ENCODE measurements at places on chromosomes 5 and 9.

GRCh38 chr5:17813214-17813613 is 179.0 kb downstream of the TAF11L14 start:
- no peak for DNase-seq

GRCh38 chr5:139904566-139904815 is 108.9 kb downstream of the PSD2 start:
- no peak for DNase-seq

GRCh38 chr5:157571357-157571827 is 4.2 kb downstream of the ADAM19 start:
- peak; percentile 45 for DNase-seq

DNA sequence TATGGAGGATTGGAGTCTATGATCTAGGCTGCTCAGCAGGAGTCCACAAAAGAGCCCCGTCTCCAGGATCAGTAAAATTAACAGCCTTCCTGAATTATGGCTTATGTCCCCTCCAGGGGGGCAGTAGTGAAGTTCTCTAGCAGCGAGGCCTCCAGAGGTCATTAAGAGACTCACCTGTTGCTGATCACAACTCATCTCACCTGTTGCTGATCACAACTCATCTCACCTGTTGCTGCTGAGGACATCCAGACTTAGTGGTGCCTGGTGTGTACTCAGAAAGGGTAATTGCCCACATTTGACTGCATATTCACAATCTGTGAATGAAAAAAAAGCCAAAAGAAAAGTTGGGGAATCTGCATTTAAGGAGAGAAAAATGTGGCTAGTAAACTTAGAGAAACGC is 129.5 kb downstream of the SMARCA2 start:
- no peak for DNase-seq

- no peak for DNase-seq
These were observed 42.5 kb downstream of the STXBP1 start for GRCh38 chr9:127654619-127655018.

- no peak for DNase-seq
These were observed 384.0 kb upstream of the IRX4 start for GRCh38 chr5:2266641-2267240.

DNA sequence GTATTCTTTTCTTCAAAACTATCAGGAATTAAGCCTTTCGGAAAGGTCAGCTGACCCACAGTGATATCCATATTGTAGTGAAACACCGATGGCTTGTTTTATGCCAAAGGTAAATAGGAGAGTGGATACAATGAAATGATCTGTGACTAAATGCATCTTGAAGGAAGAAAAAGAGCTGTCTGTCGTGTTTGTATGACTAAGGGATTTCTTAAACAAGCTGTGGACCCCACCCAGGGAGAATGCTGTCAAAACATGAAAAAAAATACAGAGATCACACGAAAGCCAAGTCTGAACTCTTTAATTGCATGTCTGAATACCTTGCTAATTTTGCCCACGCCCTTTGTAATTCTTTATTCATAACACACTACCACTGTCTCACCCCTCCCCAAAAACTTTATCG is 286.4 kb upstream of the WWC1 start:
- no peak for DNase-seq

DNA sequence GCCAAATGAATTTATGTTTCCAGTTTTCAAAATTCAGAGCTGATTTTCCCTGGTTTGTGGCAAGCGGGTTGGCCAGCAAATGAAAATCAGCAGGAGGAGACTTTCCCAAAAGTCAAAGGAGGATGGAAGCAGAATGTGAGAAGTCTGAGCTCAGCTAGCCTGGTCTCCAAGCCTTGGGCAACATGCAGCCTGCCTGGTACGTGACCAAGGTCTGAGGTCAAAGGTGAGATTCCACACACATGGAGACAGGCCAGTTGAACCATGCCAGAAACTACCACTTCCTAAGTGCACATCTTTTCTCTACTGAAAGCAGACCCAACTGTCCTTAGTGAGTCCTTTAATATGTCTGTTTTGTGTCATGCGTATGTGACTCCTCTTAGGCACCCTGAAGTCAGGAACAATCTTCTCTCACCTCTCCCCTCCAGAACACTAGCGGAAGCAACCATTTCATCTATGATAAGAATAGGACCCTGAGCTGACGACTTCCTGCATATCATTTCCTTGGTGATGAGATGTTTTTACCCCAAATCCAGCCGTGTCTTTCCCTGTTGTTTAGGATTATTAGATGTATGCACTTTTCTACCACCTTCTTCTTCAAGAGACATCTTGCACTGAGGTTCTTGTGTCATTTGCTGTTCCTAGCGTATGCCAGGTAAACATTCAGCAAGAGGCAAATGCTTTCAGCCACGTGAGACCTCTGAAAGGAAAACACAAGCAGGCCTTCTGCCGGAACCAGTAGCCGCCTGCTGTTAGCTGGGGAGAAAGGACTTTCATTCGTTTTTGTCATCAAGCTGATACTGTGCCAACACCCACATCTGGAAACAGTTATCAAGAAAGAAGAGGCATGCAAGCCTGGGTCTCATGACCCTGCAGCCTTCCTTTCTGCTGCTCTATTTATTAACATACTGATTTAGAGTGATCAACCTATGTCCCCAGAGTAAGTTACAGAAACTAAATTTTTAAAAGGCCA is 9.7 kb upstream of the TGFBI start:
- DNase-seq: no peak

DNA sequence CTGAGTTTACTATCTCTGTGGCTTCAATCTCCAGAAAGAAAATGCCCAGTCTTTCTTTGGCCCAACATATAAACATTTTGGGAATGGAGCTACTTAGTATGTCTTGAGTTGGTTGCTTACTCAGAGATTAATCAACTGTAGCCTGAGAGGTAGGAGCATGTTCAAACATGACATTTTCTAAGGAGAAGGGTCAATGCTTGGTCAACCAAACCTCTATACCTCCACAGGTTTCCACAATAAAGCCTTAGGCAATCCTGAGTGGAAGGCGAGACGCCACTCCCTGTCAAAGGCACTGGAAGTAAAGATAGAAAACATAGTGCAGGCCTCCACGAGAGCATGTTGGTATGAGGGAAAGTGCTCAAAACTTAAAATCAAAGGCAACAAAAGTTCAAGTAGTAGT is 411.4 kb downstream of the KCTD16 start:
- DNase-seq: no peak

DNA sequence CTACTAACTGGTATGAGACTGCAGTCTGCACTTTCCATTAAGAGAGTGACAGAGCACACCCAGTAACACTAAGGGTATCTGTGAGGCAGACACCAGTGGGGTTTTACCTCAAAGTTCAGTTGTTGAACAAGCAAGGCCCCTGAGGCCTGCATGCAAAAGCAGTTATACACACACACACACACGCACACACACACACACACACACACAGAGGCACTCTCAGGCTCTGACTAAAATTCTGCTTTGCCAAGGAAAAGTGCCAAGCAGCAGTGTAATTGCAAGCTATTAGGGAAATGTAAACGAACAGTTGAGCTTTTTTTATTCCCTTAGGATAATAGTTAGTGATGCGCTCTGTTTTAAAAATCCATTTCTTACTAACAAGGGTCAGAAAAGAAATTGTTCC is 377.1 kb downstream of the SPOCK1 start:
- no peak for DNase-seq

- no peak for DNase-seq
These were observed 12.5 kb upstream of the LHX2 start for GRCh38 chr9:123998970-123999621.

GRCh38 chr5:80714570-80715298 is 60.0 kb upstream of the DHFR start:
- DNase-seq: no peak

DNA sequence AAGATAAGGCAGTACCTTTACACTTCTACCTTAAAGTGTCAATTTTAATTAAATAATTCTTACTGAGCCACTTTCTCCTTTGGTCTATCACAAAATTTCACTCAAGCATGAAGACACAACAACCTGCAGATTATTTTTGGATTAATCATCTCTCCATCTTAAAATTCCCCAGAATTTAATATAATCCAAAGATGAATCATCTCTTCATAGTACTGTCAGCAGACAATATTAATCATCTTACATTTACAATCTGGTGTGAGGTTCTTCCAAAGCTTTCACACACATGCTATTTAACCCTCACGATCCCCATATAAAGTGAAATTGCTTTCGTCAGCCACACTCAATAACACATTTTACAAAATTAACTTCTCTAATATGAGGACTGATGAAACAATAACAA is 43.0 kb downstream of the LHFPL2 start:
- DNase-seq: no peak

DNA sequence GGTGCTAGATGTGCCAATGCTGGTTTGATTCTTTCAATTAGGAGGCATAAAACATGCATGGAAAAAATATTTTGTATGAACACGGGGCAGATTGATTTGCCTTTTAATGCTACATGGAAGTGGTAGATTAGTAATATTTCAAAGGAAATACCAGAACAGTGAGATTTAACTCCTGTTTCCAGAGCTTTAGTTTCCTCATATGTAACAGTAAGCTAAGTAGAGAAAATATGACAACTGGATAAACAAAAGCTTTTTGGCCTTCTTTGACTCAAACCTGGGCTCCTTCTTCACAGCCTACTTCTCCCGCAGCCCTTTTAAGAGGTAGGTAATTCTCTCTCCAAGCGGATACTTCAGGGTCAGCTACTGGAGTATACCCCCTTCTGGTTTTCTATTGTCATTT is 254.2 kb upstream of the TRPC7 start:
- no peak for DNase-seq

DNA sequence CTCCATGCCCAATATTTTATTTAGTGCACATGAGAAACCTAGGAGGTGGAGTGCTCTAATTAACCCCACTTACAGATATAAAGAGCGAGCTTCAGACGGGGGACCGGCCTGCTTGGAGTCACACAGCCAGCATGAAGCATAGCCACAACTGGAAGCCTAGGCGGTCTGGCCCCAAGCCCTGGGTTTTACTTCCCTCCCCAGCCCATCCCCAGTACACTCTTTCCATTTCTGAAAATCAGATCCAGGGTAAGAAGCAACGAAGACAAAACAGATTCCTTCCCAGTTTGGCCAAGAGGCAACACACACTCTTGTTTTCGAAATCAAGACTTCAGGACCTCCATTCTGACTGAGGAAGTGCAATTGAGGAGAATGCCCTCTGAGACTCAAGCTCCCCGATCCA is 27.1 kb downstream of the KCNMB1 start:
- DNase-seq: no peak

DNA sequence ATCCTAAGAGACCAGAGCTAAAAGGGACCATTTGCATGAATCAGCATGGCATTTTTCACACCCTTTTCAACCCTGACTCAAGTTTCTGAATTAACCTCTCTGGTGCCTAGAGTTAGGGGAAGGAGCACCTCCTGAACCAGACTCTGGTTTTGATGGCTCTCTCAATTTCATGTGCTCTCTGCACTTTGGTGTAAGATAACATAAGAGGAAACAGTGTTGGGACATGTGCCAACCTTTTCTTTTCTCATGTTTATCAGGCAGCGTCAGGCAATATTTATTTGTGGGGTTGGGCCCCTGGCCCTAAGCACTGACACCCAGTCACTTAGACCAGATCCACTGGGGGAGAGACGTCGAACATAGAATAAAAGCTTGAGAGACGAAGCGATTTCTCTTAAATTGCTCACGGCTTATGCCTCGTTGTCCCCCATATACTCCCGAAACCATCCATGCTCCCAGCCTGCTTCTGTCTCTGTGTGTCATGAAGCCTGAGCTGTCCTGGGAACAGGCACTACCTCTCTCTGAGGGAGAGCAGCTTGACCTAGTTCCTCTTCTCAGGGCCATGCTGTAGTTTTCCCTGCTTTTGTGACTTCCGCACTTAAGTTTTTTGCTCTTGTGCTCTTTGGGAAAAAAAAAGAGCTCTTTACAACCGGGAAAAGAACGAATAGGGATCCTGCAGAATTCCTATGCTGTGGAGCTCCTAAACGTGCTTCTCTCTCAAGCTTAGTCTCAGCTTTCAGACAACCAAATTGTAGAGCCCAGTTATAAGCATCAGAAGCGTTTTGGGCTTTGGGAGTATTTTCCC is 195.7 kb downstream of the NR3C1 start:
- DNase-seq: no peak

DNA sequence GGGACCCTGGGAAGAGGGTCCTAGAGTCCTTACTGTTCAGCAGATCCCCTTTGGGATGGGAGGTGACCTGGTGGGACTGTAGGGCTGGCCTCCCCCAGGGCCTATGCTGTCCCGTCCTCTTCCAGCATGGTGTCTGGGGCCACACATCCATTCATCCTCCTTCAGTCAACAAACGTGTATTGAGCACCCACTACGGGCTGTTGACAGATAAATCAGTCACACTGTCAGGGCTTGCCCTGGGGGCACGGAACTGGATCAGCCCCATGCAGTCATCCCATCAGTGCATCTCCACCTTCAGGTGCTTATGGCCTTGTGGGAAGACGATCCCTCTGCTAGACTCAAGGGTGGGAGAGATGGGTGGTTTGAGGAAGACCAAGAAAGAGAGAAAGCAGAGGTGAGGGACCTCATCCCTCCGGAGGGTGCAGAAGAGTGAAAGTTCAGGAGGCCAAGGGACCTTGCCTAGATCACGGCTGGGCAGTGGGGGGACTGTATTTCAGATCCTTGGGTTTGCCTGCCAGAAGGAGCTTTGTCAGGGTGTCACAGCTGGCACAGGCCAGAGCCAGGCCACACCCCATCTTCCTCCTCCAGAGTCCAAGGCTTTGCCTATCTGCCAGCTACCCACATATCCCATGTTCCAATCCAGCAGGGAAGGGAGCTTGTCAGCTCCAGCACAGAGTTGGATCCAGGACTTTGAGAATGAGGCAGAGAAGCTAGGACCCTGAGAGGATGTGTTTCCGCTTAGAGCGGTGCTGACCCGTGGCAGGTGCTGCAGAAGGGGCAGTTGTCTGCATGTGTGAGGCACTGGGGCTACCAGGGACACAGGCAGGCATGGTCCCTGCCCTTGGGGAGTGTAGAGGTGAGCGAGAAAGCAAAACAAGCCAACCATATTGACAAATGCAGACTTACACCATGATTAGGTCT is 30.5 kb downstream of the COL27A1 start:
- peak; percentile 10 for DNase-seq

DNA sequence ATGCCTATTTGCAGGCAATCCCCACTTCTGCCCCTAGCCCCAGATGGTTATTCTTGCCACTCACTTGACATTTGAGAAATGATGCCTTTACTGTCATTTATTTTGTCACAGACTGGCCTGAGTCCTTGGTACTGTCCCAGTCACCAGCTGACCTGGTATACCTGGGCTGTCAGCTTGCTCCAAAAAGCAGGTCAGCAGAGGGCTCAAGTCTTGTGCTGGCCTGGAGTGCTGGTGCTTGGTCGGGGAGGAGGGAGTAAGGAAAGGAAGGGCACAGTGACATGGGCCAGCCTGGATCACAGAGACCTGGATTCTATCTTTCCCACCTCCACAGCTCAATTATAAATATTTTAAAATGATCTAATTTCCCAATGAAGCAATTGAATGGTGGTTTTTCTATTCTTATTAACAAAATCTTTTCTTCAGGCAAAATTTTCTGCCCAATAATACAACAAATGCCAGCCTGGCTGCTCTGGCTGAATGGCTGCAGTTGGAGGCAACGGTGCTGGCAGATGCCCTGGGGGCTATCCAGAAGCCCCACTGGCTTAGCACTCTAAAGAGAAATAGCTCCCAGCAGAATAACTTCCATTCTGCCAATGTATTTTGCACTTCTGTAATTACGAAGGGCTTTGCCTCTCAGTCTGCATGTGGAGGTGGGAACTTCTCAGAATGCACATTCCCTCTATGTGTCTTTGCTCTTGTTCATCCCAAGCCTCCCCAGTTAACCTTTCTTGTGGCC is 160.6 kb downstream of the GADD45G start:
- DNase-seq: no peak

GRCh38 chr9:20729523-20729922 is 45.5 kb downstream of the FOCAD start:
- no peak for DNase-seq

GRCh38 chr9:99274495-99274894 is 52.4 kb downstream of the SEC61B start:
- DNase-seq: no peak
